ENCODE measurements at places on chromosomes 7 and 10. TPM values are rescaled to one million over a fixed set of nuclear protein-coding genes. Genes with fewer than 3 reads are reported as not detected.
A peak's percentile ranks its signal among the peaks of the same experiment; 100 is the strongest.

The CALHM3 gene
- not detected for total RNA-seq

The PDZD7 gene
- 1.3 TPM for total RNA-seq

The ENKUR gene
- total RNA-seq, result 0.17 TPM

GRCh38 chr7:46291601-46292150 is 370.6 kb upstream of the IGFBP3 start:
- DNase-seq, result peak; percentile 81
- no peaks in the 10 kb centered on the region for H3K36me3 ChIP-seq
- peaks cover 10% of the 10 kb centered on the region for H3K4me1 ChIP-seq
- peak overlapping the region; percentile 66 for H3K27ac ChIP-seq
- H3K4me3 ChIP-seq, result no peak overlapping the region
- H3K27me3 ChIP-seq, result no peaks in the 10 kb centered on the region

GRCh38 chr7:124672011-124672410 is 93.6 kb downstream of the GPR37 start:
- DNase-seq, result no peak
- no peak overlapping the region for H3K4me3 ChIP-seq
- no peaks in the 10 kb centered on the region for H3K27me3 ChIP-seq
- no peak overlapping the region for H3K27ac ChIP-seq

GRCh38 chr7:65974191-65974801 is 7.7 kb downstream of the GUSB start:
- H3K36me3 ChIP-seq, result peaks cover 11% of the 10 kb centered on the region
- no peak for DNase-seq
- H3K4me1 ChIP-seq, result no peaks in the 10 kb centered on the region
- no peak overlapping the region for H3K27ac ChIP-seq
- no peaks in the 10 kb centered on the region for H3K27me3 ChIP-seq

All from fibroblast of lung (primary cell).